Kidney capillary endothelial cell (primary cell): ENCODE measurements at places on chromosomes 16 and 17.

GRCh38 chr16:25679511-25679910, 12.2 kb upstream of the HS3ST4 start:
- DNase-seq: no peak

GRCh38 chr17:64320613-64321553, 57.8 kb upstream of the TEX2 start:
- peak; percentile 73 for DNase-seq

DNA sequence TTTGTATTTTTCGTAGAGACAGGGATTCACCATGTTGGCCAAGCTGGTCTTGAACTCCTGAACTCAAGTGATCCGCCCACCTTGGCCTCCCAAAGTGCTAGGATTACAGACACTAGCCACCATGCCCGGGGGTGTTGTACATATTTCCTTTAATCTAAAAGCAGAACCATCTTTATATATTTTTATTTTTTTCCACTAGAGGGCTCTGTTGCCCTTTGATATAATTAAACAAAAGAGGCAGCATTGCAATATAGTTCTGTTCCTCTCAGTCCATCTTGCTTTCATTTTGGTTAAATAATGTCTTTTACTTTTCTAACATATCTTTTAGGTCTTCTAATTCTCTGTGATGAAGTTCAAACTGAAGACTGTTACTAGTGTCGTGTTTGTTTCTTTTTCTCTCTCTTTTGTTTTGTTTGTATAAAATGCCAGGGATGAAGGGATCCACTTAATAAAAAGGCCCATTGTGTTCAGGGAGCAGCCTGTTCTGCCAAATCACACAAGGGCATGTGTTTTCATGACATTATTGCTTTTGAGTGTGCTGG, 23.4 kb downstream of the WWOX start:
- DNase-seq: peak; percentile 69

DNA sequence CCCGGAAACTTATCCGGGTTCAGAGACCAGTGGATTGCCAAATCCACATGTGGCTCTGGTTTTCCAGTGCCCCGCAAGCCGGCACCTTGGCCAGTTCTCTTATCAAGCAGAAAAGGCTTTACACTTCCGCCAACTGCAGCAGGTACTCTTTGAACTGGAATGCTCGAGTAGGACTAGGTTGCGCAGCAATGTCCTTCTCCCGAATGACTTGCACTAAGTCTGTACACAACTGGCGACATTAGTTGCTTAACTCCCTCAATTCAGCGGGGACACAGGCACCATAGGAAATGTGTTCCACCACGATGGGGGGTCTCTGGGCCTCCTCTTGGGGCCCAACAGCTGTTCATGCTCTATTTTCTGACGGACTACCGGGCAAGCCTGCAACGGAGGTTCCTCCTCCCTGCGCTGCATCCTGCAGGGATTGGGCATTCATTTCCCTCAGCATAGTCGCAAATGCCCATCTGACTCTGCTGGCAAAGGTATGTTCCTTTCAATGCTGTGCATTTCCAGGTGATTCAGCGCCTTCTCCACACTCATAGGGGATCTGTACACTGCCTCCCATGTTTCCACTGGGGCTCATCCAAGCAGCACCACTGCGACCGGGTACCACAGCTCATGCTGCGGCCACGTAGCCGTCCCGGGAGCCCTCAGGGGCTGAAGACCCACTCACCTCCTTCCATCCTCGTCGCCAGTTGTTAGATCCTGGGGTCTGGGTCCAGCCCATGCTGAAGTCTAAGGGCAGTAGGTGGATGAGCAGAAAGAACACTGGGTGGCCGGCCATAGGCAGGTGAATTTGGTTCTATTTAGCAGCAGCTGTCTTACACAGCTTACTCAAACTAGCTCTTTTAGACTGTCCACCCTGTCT, 34.2 kb upstream of the APPBP2 start:
- no peak for DNase-seq

DNA sequence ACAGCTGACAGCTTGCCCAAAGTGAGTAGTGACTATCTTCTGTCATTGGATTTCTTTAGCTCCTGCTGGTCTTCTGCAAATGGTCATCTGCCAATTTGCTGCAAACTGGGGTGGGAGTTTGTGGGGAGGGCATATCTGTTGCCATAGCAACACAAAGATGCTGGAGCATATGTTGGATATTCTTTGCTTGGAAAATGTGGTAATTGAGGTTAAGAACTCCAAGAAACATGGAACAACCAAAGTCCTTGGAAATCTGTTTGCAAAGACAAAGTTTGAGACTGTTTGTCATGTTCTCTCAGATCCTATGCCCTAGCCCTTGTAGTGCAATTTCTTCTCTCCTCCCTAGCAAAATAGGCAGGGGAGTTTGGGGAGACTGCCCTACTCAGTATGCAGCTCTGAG, 155.3 kb downstream of the PRKCB start:
- DNase-seq: no peak

GRCh38 chr16:53780051-53780450, 76.1 kb downstream of the FTO start:
- DNase-seq: no peak

GRCh38 chr16:21689107-21689506, 25.3 kb downstream of the OTOA start:
- no peak for DNase-seq

DNA sequence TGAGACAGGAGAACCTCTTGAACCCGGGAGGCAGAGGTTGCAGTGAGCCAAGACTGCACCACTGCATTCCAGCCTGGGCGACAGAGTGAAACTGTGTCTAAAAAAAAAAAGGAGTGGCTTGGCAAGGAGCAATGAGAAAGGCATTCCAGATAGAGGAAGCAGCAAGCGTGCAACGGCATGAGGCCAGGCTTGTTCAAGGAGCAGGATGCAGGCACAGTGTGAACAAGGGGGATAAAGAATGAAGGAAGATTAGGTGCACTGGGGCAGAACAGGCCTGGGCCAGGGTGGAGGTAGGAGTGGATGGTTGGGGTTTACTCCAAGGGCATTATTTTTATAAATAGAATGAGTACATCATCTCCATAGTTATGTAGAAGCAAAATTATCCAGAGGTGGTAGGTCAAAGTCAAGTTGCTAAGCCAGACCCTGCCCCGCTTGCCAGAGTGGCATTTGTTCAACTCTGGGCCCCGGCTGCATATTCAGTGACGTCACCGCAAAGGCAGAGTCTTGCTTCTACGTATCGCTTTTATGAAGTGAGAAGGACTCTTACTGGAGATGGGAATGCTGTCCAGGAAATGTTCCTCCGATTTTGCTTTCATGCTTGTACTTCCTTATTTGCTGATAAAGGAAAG, 100.2 kb downstream of the KATNIP start:
- DNase-seq: no peak

DNA sequence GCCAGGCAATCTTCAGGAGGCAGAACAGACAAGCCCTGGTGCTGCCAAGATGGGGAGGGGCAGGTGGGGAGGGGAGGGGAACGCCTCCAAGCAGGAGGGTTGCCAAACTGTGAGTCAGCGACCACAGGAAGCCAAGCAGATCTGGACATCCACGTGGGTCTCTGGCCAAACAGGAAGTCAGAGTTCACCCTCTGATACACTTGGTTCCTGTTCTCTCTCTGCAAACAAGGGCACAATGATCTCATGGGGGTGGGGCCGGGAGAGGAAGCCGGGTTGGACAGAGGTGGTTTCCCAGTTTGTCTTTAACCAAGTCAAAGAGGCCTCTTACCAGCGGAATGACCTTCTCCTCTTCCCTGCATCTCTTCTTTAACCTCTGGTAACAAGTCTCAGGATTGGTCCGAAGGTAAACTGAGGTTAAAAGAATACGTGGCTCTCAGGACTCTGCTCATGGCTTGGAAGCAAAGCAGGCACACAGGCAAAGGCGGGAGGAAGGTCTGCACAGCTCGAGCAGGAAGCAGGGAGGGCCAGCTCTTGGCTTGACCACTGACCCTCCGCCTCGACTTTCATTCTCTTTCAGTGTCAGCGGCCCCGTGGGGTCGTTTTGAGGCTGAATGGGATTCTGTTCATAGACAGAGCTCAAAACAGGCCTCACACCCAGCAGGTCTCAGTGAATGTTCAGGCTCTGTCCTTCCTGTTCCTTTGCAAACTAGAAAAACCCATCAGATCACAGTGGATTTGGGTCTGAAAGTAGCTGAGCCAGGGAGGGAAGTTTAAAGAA, 32.9 kb downstream of the TK2 start:
- peak; percentile 99 for DNase-seq

DNA sequence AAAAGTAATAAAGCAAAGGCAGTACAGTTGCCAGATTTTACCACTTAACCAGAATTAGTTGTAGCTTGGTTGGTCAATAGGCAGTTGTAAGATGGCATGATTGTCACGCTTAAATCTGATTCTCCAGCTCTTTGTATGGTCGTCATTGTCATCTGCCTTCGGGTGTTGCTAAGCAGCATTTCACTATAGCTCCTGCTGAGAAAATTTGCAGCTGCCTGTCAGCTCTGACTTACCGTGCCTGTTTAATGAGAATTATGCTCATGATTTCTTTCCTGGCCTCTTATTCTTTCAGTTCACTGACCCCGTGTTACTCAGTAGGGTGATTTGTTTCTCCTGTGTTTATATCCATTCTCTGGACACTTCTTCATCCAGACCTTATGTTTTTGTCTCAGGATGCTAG, 66.7 kb downstream of the TANGO6 start:
- DNase-seq: no peak

GRCh38 chr16:18958621-18959029, 25.1 kb upstream of the TMC7 start:
- no peak for DNase-seq

GRCh38 chr17:63573634-63574033, 23.4 kb downstream of the DCAF7 start:
- no peak for DNase-seq

DNA sequence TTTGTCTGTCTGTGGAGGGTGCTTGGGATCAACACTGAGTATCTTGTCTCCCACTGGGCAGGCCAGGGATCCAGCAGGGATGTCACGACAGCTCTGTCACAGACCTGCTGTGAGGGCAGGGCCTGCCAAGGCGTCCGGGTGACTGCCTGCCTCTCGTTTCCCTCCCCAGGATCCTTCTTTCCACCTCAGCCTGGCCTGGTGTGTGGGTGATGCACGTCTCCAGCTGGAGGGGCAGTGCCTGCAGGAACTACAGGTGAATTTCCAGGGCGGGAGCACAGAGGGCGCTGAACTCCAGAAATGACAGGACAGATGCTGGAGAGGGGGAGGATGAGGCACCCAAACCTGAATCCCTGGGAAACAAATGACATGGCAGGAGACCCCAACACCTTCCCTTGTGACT, 6.8 kb upstream of the MMP15 start:
- no peak for DNase-seq

DNA sequence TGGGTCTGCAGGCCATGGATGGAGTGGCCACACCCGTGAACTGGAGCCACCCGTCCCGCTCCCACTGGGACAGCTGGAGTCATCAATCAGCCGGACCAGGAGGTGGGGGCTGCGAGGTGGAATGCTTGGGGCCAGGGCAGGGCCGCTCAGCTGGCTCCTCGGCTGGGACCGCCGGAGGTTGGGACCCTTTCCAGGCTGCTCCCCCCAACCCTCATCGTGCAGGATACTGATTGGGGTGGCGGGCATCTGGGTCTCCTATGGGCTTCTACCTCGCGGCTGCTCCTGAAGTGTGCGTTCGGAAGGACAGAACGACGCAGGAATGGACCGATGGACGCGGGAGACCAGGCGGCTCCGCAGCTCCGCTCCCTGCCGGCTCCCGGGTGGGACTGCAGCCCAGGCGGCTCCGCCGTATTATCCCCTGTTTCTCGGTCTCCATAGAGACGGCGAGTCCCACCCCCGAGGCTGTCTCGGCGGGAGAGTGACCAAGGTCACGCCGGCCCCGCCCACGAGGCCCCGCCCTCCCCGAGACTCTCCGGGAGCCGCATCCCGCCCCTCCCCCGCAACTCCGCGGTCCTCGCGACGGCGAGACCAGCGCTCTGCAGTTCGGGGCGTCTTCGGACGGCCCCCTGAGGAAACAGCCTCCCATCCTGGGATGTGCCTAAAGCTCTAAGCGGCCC, at the start of gene TPPP3:
TSS of gene TPPP3 (minus strand) at position 388 of the 677 bp plus-strand sequence. CDS start 2,387 bp downstream, outside the sequence.
- DNase-seq: peak; percentile 83

DNA sequence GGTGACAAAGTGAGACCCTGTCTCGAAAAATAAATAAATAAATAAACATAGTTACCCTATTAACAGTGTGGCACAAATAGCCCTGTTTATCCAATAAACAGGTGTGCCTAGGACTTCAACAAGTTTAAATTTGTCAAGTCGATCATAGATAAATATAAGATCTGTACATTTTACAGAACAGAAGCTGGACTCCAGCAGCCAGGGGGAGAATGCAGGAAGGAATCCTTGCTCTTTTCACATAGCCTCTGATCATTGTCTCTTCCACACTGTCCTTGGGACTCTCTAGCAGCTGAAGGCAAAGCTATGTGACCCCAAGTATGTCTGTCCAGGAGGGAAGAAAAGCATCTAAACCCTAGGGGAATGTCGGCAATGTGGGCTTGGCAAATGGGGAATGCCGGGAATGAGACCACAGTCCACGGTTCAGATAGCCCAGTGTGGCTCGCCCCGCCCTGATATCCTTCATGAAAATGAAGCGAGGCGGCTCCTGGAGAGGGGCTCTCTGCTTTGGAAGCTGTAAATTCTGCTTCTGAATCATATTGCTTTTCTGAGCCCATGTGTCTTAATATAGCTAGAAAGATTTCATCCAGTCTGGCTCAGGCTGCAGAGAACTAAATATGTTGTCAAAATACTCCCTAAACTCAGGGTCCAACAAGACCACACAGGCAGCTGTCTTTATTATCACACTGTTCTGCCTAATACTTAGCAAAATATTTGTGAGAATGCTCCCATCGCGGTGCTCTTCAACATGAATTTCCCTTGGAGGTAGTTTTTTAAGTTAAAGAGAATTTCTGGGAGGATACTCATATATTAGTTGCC, 24.9 kb upstream of the GRB2 start:
- DNase-seq: no peak

- no peak for DNase-seq
These were observed 62.3 kb upstream of the CDH5 start for GRCh38 chr16:66304151-66304550.

DNA sequence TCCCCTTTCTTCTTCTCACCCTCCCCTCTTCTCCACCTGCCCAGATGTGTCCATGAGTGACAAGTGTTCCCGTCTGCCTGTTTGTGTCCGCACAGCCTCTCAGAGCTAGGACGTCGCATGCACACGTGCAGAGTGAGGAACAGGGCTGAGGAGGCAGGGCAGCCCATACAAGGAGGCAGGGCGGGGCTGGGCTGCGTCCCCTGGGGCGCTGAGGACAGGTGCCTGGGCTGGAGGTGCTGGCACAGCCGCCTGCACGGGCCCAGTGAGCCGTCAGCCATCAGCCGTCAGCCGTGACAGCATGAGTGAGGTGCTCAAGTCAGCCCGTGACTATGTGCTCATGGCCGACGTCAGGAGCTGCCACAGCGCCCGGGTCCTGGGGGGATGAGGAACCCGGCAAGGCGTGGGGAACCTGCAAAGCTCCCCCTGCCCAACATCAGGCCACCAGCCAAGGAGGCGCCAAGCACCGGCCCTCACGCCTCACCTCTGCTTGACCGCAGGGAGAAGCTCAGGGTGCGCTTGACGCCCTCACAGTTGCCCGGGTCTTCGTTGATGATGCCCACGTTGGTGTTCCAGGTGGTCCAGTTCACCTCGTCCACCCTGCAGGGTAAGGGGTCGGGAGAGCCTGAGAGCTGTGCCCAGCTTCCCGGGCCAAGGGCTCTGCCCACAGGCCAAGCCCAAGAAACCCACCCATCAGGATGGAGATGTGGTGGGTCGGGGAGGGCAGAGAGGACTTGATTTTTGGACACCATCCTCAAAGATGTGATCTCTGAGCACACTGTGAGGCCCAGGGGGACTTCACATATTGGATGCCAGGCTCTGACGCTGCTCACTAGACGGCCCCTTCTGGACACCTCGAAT, 13.7 kb upstream of the TRPV3 start:
- DNase-seq: no peak
